ENCODE measurements at places on chromosomes 11 and 22.
A peak's percentile ranks its signal among the peaks of the same experiment; 100 is the strongest.

GRCh38 chr11:35725885-35726284, 63.3 kb downstream of the TRIM44 start:
- DNase-seq = peak; percentile 81

DNA sequence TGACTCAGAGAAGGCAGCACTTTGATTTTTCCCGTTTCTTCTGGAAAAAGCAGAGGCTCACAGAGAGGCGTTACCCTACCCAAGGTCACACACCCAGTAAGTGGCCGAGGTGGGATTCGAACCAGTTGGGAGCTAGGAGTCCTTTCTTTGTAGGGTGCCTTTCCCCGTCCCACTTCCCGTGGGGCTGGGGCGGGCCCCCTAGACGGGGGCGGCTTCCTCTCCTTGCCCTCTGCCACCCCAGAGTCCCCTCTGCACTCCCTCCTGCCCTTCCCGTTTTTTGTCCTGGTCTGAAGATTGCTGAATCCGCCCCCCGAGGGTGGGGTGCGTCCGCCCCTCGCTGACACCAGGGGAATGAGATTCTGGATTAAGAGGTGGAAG, 747 bp downstream of the TPCN2 start:
- DNase-seq = no peak

DNA sequence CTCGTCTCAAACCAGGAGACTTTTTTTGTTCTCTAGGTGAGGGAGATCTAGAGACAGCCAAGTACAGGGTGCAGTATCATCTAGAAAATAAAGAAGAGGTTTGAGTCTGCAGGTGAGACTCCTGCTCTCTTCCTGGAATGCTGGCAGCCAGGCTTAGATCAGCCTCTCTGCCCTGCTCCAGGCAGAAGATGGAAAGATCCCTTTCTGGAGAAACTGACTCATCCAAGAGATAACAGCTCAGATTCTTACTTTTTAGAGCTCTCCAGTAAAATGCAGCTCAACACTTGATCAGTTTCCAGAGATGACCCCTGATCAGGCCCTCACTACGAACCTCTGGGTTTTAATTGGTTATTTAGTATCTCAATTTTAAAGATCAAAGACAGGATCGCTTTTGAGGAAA, 44.6 kb upstream of the EHF start:
- no peak for DNase-seq

GRCh38 chr11:134856056-134856971, 444.3 kb upstream of the B3GAT1 start:
- no peak for DNase-seq

- peak; percentile 23 for DNase-seq
Observed at GRCh38 chr11:103594283-103594682, 442.2 kb upstream of the DDI1 start.

DNA sequence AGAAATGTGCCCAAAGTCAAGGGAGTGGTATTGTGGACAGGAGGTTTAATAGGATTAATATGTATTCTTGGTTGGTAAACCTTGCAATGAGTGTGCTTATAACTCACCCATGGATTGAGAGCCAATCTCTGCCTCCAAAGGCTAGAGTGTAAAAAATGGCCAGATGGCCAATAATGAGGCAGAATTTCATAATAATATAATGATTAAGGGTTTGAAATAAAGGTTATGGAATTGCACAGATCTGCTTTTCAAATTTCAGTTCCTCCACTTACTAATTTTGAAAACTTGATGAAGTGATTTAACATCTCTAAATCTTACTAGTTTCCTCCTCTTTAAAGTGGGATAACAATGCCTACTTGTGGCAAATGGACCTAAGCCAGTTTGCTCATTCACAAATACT, 94.8 kb downstream of the BDNF start:
- DNase-seq = no peak

GRCh38 chr11:28976012-28976800, 868.0 kb downstream of the METTL15 start:
- no peak for DNase-seq

DNA sequence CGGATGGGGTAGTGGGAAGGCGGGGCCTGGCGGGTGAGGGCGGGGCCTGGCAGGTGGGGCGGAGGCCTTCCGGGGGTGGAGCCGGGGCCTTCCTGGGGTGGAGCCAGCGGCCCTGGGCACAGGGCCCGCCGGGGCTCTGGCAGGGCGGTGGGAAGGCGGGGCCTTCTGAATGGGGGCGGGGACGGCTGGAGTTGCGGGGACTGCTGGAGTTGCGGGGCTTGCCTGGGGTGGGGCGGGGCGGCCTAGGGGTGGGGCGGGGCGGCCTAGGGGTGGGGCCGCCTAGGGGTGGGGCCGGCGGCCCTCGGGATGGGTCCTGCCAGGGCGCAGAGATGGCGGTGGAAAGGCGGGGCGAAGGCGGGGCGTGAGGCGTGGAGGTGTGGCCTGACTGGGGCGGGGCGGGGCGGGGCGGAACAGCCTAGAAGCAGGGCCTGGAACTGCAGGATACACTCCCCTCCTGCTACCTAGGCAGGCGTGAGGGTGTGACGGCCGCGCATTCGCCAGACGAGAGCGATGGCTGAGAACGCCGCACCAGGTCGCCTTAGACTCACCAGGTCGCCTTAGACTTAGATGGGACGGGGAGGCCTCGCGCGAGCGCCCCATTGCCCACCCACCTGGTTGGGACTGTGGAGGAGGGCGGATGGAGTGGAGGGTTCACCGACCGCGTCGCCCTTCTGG, 19.3 kb downstream of the RRP7A start:
- DNase-seq = peak; percentile 71

DNA sequence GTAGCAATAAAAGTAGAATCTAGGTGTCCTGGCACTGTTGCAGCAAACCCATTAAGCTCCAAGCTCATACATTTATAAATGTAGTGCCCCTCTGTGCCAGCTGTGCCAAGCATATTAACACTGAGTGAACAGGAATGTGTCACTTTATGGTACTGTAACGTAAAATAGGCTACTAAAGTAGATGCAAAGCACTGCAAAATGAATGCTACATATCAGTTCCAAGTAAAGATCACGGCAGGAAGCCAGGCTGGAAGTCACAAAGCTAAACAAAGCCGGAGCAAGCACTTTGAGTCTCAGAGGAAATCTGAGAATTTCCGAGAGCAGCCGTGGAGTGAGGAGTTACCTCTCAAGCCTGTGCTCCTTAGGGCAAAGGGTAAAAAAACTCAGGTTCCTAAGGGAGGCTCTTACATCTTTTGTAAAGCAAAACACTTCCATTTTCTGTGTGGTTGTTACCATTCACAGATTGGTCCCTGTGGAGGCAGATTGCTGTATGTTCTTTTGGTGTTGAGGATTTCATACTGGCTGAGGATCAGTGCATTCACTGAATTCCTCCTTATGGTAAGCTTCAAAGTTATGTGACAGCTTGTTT, 85.7 kb downstream of the WNT11 start:
- DNase-seq = no peak

DNA sequence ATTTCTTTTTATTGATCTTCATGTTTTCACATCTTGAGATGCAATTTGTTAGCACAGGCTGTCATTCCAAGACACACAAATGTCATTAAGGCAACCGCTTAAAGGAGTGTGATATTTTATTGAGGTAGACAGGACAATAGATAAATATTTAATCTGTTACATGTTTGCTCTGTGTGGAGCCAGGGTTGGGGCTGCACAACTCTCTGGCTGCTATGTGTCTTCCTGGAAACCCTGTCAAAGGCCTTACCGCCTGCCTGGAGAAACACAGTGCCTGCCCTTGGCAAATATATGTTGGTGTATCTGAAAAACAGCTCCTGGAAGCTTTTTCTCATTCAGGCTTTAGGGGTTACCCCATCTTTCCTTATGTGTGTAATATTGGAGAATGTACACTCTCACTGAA, 139.7 kb upstream of the TEAD1 start:
- no peak for DNase-seq

DNA sequence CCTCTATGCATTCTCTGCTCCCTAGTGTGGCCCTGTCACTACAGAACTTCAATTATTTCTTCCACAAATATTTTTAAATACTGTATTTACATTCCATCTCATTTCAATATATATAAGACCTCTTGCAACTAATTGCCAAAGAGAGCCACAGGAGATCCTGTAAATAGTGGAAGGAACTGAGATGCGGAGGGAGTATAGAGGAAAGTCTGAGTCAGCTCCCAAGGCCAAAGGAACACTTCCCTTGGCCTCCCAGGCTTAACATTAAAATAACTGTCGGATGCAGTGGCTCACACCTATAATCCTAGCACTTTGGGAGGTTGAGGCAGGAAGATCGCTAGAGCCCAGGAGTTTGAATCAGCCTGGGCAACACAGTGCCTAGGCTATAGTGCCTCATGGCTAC, 31.2 kb downstream of the RBFOX2 start:
- DNase-seq = no peak

GRCh38 chr11:74288161-74288560, 23.3 kb downstream of the P4HA3 start:
- peak; percentile 93 for DNase-seq

GRCh38 chr22:31106001-31106571, 1.3 kb downstream of the SELENOM start:
- DNase-seq = no peak

GRCh38 chr11:128865490-128865889, 1.6 kb downstream of the KCNJ1 start:
- DNase-seq = peak; percentile 40

- peak; percentile 81 for DNase-seq
Observed at GRCh38 chr11:26905368-26905767, 88.5 kb upstream of the FIBIN start.

DNA sequence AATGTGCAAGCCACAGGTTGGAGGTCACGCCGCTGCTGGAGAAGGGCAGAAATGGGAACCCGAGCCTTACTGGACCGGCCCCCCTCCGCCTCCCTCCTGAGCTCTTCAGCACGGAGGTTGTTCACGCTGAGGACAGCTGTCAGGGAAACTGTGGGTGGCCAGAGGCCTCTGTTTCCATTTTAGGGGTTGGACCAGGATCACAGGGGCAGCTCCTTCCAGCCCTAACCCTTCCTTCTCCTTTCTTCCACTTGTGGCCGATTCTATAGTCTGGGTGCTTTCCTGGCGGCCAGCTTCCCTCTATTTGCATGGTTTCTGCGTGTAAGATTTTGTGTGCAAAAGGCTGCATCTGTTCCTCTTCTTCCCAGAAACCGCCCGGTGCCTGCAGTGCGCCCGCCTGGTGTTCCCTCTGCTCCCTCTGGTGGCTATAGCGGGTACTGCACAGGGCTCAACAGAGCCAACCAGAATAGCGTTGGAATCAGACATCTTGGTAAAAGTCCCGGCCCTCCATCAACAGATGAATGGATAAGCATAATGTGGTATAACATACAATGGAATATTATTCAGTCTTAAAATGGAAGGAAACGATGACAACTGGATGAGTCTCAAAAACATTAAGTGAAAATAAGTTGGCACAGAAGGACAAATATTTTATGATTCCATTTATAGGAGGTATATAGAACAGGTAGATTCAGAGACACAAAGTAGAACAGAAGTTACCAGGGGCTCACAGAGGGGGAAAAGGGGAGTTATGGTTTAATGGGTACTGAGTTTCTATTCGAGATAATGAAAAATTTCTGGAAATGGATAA, 8.4 kb upstream of the SLC22A8 start:
- DNase-seq = peak; percentile 52

DNA sequence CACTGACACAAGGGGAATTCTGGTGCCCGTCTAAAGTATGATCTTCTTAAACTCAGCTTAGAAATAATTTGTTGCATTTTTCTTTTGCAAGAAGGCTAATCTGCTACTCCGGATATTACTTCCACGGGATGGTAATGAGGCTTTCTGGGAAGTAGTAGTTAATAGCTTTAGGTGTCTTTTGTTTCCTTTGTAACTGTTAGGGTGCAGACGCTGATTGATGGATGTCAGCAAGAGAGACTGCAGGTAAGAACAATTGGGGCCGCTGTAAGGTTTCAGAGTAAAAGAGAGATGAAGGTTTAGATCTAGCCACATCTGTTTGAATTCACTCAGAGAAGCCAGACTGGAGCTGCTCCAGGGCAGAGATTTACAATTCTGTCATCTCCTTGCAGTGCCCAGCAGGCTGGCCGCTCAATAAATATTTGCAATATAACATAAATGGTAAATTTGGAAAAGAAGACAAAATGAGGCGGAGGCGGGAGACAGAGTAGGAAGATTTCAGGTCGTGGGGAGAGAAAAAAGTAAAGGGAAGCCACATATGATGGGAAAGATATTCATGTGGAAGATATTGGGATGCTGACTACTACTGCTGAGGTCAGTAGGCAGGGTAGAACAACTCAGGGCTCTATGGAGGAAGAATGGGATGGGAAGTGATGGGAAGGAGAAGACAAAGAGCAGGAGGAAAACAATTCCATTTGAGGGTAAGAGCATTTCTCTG, 320.5 kb downstream of the AASDHPPT start:
- DNase-seq = no peak

- DNase-seq = no peak
Observed at GRCh38 chr11:65496304-65497140, 2.3 kb upstream of the MALAT1 start.

GRCh38 chr11:74870485-74870884, 78.4 kb downstream of the XRRA1 start:
- peak; percentile 57 for DNase-seq

GRCh38 chr22:22431271-22432220, 77.0 kb downstream of the ZNF280B start:
- peak; percentile 25 for DNase-seq

- DNase-seq = peak; percentile 81
Observed at GRCh38 chr22:38872172-38872830, at the start of gene CBX6. CBX6 (minus strand) TSS chr22:38872216; CDS start chr22:38872190, 26 bp downstream.

GRCh38 chr22:31394326-31394725, 5.1 kb upstream of the DRG1 start:
- DNase-seq = no peak

DNA sequence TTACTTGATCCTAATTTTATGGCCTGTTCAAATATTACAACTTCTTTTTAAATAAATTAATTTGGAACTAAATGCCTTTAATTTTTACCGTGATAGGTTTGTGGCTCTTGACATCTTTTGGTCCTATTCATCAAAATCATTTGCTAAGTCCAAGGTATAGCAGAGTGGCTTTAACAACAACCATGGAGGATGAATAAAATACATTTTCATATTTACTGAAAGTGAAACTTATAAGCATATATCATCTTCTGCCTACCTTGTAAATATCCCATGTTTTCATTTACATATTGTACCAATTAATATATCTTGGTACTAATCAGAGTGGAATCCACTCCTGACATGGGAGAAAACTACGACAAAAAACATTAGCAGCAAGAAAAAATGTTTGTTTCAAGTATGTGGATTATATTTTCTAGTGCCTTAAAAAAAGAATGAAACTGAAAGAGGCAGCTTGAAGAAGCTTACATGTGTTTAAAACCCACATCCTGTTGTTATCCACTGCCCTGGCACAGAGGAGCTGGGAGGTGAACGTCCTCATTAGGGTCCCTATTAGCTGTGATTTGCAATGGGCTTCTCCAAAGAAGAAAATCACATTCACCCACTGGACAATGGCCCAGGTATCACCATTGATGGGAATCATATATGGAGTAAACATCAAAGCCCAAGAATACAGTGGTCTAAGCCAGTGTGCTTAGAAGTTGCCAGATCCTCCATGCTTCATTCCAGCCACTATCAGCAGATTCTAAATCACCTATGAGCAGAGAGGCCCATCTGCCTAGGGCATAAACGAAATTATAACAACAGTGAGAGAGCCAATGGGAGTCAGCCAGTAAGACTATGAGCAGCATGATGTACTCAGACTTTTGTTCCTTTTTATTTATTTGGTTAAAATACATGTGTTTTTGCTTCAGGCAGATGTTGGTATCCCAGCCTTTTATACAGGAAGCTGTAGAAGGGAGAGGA, 84.7 kb downstream of the MAML2 start:
- no peak for DNase-seq
